ENCODE measurements at places on chromosomes 16 and 17. TPM values are rescaled to one million over a fixed set of nuclear protein-coding genes. Genes with fewer than 3 reads are reported as not detected.

The NR1D1 gene
- total RNA-seq: 11.3 TPM

The CCL17 gene
- total RNA-seq: not detected

The KRTAP9-1 gene
- total RNA-seq: not detected

The SMIM36 gene
- total RNA-seq: not detected

The CIBAR2 gene
- not detected for total RNA-seq

The CA5A gene
- total RNA-seq: 0.74 TPM

The TERB1 gene
- total RNA-seq: not detected

The KRT39 gene
- not detected for total RNA-seq

DNA sequence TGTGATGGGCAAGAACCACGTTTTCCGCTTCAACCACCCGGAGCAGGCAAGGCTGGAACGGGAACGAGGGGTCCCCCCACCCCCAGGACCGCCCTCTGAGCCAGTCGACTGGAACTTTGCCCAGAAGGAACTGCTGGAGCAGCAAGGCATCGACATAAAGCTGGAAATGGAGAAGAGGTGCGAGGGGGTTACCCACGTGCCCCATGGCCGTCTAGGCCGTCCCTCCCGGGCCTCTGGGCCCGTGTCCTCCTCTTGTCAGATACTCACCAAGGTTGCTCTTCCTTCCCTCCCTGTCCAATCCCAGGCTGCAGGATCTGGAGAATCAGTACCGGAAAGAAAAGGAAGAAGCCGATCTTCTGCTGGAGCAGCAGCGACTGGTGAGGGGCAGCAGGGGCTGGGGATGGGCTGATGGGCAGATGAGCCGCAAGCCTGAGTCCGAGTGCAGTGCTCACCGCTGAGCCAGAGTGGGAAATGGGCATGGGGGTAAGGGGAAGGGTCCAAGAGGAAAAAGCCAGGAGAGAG is 14.7 kb downstream of the SLC52A1 start:
- no peaks in the 10 kb centered on the region for H3K4me1 ChIP-seq
- DNase-seq: no peak
- no peak overlapping the region for H3K4me3 ChIP-seq
- no peaks in the 10 kb centered on the region for H3K27me3 ChIP-seq
- no peaks in the 10 kb centered on the region for H3K36me3 ChIP-seq

DNA sequence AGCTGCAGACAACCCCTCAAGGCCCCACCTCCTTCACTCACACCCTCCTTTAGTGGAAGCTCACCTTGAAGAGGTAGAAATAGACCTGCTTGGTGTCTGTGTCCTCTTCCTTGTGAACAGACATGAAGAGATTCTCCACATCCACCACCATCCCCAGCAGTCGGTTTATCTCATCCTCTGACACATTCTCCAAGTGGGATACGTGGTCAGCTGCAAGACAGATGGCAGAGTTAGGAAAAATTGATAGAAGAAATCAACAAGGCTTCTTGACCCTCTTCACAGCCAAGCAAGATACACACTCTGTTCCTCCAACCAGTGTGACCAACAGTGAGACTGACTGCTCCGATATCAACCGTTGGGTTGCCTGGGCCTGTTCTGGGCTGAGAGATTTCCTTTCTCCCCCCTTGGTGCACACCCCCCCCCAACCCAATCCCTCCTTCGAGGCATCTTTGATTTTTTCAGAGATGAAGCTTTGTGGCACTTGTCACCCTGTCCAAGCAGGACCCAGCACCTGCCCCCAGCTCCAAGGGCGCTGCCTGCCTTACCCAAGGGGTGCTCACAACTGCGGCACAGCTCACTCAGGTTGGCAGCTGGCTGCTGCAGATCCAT is 902 bp downstream of the KAT2A start:
- no peaks in the 10 kb centered on the region for H3K27me3 ChIP-seq
- peaks cover 6% of the 10 kb centered on the region for H3K4me1 ChIP-seq
- no peak for DNase-seq

GRCh38 chr17:13590441-13590840 is 11.3 kb downstream of the HS3ST3A1 start:
- no peak for DNase-seq
- H3K27ac ChIP-seq: no peak overlapping the region
- H3K4me3 ChIP-seq: no peak overlapping the region
- H3K27me3 ChIP-seq: no peaks in the 10 kb centered on the region

DNA sequence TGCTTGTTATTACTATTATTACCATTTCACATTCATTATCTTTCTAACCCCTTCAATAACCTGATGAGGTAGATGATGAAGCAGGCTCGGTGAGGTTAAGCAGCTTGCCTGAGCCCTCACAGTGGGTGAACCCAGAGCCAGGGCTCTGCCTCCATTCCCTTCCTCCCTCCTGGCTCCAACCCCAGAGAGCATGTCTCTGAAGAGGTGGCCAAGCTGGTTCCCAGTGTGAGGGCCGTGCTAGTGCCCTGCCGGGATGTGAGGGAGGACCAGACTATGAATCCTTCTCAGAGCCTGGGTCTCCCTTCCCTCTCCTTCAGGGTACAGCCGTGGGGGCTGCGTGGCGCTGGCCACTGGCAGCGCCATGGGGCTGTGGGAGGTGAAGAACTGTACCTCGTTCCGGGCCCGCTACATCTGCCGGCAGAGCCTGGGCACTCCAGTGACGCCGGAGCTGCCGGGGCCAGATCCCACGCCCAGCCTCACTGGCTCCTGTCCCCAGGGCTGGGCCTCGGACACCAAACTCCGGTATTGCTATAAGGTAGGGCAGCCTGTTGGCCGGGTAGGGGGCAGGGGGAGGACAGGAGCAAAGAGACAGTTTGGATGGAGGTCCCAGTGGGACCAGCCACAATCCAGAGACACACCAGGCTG is 49.6 kb downstream of the MRC2 start:
- H3K4me3 ChIP-seq: no peak overlapping the region
- H3K4me1 ChIP-seq: no peaks in the 10 kb centered on the region
- no peak for DNase-seq
- H3K36me3 ChIP-seq: no peaks in the 10 kb centered on the region
- H3K27me3 ChIP-seq: no peaks in the 10 kb centered on the region
- no peak overlapping the region for H3K27ac ChIP-seq

- H3K27ac ChIP-seq: no peak overlapping the region
- H3K36me3 ChIP-seq: no peaks in the 10 kb centered on the region
- no peak overlapping the region for H3K4me3 ChIP-seq
- no peaks in the 10 kb centered on the region for H3K27me3 ChIP-seq
- H3K4me1 ChIP-seq: no peaks in the 10 kb centered on the region
- no peak for DNase-seq
Measured at GRCh38 chr17:15169676-15170075, 95.5 kb downstream of the PMP22 start.

- H3K27ac ChIP-seq: no peak overlapping the region
- peaks cover 10% of the 10 kb centered on the region for H3K4me1 ChIP-seq
- H3K27me3 ChIP-seq: no peaks in the 10 kb centered on the region
- H3K4me3 ChIP-seq: no peak overlapping the region
- DNase-seq: no peak
Measured at GRCh38 chr17:29449865-29450671, 59.9 kb downstream of the TAOK1 start.

- no peaks in the 10 kb centered on the region for H3K27me3 ChIP-seq
- no peaks in the 10 kb centered on the region for H3K4me1 ChIP-seq
- H3K36me3 ChIP-seq: no peaks in the 10 kb centered on the region
- H3K4me3 ChIP-seq: no peak overlapping the region
Measured at GRCh38 chr17:65130832-65131231, 6.3 kb upstream of the RGS9 start.

GRCh38 chr17:65857718-65858117 is 296.3 kb upstream of the AXIN2 start:
- H3K27ac ChIP-seq: no peak overlapping the region
- H3K4me3 ChIP-seq: no peak overlapping the region
- no peak for DNase-seq
- H3K4me1 ChIP-seq: no peaks in the 10 kb centered on the region

- peaks cover 3% of the 10 kb centered on the region for H3K36me3 ChIP-seq
- H3K4me1 ChIP-seq: no peaks in the 10 kb centered on the region
- H3K4me3 ChIP-seq: no peak overlapping the region
- DNase-seq: no peak
Measured at GRCh38 chr16:8928467-8928957, 35.2 kb downstream of the USP7 start.

DNA sequence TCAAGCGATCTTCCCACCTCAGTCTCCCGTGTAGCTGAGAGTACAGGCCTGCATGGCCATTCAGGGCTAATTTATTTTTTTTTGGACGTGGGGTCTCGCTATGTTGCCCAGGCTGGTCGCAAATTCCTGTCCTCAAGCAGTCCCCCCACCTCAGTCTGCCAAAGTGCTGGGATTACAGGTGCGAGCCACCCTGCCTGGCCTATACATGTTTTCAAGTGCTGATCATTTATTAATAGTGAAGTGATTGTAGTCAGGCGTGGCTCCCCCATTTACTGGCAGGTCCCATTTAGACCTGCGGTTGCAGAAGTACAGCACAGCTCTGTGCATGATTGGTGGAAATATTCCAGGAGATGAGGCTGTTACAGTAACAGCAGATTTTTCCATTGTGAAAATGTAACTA is 8.4 kb downstream of the FOXK2 start:
- no peaks in the 10 kb centered on the region for H3K36me3 ChIP-seq
- no peak overlapping the region for H3K4me3 ChIP-seq
- peaks cover 31% of the 10 kb centered on the region for H3K4me1 ChIP-seq
- no peak for DNase-seq

DNA sequence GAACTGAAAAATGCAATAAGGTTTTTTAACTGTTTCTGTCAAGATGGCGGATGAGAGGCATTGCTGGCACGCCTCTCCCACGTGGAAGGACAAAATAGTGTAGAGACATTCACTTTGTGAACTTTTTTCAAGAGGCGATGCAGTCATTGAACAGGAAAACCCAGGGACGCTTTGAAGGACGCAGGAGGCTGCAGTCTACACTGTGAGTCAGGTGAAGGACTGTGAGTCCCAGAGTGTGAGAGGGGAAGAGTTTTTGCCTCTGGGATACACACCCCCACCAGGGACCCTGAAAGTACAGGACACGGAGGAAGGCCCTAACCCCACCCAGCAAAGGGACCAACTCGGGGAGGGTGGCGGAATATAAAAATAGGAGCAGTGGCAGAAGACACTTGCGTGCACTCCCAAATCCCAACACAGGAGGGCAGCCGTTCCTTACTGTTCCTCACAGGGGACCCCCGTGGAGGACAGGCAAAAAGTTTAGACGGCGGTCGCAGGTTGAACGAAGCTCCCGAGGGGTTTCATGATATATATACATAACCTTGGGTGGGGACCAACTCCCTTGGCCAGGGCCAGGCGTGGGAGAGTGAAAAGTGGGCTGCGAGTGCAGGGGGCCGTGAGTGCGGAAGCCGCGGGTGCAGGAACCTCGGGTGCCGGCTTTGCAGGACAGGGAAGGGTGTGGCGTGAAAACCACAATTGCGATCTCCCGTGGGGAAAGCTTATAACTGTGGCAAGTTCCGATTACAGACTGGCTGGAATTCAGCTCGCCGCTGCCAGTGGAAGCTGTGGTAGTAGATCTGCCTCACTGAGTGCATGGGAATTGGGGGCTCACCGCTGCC is 82.0 kb upstream of the ALOX12 start:
- no peaks in the 10 kb centered on the region for H3K36me3 ChIP-seq
- peak; percentile 69 for DNase-seq
- H3K27ac ChIP-seq: no peak overlapping the region
- H3K4me1 ChIP-seq: no peaks in the 10 kb centered on the region
- peak overlapping the region; percentile 26 for H3K4me3 ChIP-seq
- no peaks in the 10 kb centered on the region for H3K27me3 ChIP-seq

- no peaks in the 10 kb centered on the region for H3K27me3 ChIP-seq
- H3K36me3 ChIP-seq: no peaks in the 10 kb centered on the region
- H3K4me3 ChIP-seq: no peak overlapping the region
- no peak for DNase-seq
- no peak overlapping the region for H3K27ac ChIP-seq
Measured at GRCh38 chr16:49468611-49469310, 95.2 kb downstream of the C16orf78 start.

DNA sequence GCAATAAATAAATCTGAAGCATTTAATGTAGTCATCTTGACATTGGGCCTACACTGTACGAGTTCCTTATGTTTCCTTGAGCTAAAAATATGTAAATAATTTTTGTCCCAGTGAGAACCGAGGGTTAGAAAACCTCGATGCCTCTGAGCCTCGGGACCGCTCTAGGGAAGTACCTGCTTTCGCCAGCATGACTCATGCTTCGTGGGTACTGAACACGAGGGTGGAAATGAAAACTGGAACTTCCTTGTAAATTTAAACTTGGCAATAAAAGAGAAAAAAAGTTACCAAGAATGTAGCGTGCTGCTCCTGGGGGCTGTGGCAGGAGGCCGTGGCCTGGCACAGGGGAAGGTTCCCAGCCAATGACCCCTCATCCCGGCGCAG is 74.1 kb downstream of the SOCS1 start:
- H3K4me3 ChIP-seq: no peak overlapping the region
- H3K27ac ChIP-seq: no peak overlapping the region
- DNase-seq: no peak
- H3K4me1 ChIP-seq: no peaks in the 10 kb centered on the region
- no peaks in the 10 kb centered on the region for H3K36me3 ChIP-seq
- no peaks in the 10 kb centered on the region for H3K27me3 ChIP-seq

DNA sequence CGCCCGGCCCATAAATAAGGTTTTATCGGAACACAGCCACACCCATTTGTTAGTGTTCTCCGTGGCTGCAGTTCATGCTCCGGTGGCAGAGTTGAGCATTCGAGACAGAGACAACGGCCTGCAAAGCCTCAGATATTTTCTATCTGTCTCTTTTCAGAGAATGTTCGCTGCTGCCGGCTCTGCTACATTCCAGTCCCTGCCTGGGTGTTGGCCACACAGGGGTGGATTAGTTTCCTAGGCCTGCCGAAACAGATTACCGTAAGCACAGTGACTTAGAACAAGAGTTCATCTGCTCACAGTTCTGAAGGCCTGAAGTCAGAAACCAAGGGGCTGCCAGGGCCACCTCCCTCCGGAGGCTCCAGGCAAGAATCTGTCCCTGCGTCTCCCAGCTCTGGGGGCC is 19.1 kb upstream of the GSG1L start:
- H3K4me1 ChIP-seq: no peaks in the 10 kb centered on the region
- no peaks in the 10 kb centered on the region for H3K36me3 ChIP-seq
- no peak for DNase-seq
- H3K27me3 ChIP-seq: no peaks in the 10 kb centered on the region

- H3K27ac ChIP-seq: no peak overlapping the region
- DNase-seq: no peak
- H3K27me3 ChIP-seq: no peaks in the 10 kb centered on the region
- H3K36me3 ChIP-seq: no peaks in the 10 kb centered on the region
- H3K4me1 ChIP-seq: peaks cover 11% of the 10 kb centered on the region
Measured at GRCh38 chr17:50288306-50288705, 14.0 kb downstream of the TMEM92 start.

DNA sequence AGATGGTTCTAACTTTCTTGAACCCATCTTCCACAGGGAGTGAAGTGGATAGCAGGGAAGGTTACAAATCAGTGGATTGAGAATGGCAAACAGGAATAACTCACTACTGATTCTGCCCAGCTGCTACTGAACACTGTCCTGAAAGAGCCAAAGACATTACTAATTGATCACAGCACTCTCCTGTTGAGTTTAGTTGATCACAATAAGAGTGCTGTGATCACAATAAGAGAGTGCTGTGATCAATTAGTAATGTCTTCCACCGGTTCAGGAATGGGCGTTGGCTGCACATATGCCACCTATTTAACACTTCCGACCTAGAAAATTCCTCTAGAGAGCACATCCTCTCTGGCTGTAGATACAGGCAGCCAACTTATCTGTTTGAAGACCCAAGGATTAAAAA is 11.4 kb downstream of the CFAP97D1 start:
- peak; percentile 69 for DNase-seq
- no peaks in the 10 kb centered on the region for H3K36me3 ChIP-seq
- H3K27me3 ChIP-seq: no peaks in the 10 kb centered on the region
- H3K4me3 ChIP-seq: no peak overlapping the region

- H3K4me1 ChIP-seq: 0 out of 2 replicates have a peak, but pooled peaks cover 3% of the 10 kb centered on the region
- H3K27me3 ChIP-seq: no peaks in the 10 kb centered on the region
- peaks cover 7% of the 10 kb centered on the region for H3K36me3 ChIP-seq
- no peak overlapping the region for H3K27ac ChIP-seq
Measured at GRCh38 chr16:70508752-70509151, 14.6 kb downstream of the COG4 start.
